ENCODE measurements at places on chromosomes 1 and 21.
A peak's percentile ranks its signal among the peaks of the same experiment; 100 is the strongest.

- no peak for DNase-seq
These were observed 182.0 kb downstream of the LMX1A start for GRCh38 chr1:165174491-165174890.

DNA sequence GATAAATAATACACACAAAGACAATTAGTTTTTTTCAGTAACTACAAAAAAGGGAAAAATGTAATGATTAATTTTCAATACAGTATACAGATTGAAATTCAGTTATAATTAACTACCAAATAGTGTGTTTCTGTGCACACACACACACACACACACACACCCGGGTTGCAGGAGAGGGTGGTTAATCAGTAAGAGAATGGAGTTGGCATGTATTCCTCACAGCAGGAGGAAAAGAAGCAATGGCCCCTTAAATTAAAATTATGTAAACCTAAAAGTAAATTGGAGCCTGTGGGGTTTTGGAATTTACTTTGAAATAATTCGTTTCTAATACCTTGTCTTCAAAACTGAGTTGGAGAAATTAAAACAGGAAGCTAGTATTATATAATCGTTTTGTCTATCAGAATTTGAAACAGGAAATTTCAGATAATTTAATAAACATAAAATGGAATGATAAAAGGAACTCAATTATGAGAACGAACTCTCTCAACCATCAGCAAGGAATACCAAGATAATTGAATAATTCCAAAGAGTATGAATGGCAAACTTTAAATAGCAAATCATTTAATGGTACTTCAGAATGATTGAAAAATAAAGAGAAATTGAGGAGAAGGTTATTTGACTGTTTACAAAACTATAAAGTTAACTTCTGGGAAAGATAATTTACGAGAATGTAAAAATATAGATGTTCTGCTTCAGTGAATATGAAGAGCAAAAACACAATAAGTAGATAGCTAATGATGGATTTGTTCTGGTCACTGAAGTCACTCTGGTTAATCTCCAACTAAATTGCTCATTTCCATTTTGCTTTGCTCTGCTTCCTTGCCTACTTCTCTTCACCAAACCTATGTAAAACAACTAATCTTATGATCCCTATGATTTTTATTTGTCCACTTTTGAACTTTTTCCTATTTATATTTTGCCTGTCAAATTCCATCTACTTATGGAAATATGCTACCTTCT lies 547.9 kb upstream of the ZP4 start:
- DNase-seq = no peak

- no peak for DNase-seq
These were observed 7.8 kb downstream of the IRF6 start for GRCh38 chr1:209797978-209798639.

DNA sequence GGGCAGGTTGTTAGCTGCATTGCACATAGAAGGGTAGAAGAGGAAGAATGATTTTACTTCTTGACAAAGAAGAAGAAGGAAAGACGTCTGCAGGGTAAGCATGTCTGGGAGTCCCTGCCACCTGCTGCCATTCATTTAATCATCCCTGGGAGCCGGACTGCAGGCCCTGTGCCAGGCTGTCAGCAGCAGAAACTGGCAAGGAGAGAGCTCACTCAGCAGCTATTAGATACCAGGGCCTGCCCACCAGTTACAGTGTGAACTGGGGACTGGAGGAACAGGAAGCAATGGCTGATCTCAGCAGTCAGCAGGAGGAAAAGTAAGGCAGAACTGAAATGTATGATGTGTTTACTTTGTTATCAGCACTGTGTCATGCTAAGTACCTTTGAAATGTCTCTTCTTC lies 75.7 kb upstream of the C1orf87 start:
- DNase-seq = no peak

- DNase-seq = no peak
These were observed 63.7 kb downstream of the NRIP1 start for GRCh38 chr21:15001113-15001512.

DNA sequence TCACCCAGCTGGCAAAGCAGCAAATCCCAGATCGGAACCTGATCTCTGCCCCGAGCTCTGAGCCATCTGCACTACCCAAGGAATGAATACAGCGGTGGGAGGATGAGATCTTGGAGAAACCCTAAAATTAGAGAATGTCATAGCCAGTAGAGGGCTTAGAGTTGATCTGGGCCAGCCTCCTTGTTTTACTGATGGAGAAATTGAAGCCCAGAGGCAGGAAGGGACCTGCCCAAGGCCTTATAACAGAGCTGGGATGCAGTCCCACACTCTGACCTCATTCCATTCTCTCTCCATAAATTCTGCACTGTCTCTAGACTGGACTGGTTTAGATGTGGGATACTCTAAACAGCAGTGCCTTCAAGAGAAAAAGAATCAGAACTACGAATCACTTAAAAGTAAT lies 4.8 kb upstream of the SFN start:
- no peak for DNase-seq

DNA sequence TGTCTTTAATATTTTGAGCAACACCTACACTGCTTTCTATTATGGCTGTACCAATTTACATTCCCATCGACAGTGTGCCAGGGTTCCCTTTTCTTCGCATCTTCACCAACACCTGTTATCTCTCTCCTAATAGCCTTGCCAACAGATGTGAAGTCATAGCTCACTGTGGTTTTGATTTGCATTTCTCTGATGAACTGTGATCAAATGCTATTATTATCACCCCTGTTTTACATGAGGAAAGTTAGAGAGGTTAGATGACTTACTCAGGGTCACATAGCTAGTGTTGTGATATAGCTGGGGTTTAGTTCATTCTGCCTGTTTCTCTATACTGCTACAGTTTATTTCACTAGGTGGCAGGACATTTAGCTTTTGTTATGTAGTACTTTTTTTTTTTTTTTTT lies 204.1 kb downstream of the FMN2 start:
- no peak for DNase-seq

DNA sequence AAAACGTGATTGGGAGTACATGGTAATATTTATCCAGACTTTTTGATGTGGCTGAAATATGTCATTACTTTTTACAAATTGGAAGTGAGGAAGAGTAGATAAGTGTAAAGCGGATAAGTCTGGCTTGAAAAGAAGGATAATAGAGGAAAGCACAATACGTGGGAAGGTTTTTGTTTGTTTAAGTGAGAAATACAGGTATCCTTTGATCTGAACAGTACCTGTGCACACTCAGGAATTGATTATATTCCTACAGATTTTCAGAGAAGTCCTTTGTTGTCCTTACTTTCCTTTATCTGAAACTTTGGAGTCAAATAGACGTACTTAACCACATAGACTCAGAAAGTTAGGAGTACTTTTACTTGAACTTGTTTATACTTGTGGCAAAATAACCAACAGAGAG lies 20.2 kb downstream of the CCDC18 start:
- no peak for DNase-seq

DNA sequence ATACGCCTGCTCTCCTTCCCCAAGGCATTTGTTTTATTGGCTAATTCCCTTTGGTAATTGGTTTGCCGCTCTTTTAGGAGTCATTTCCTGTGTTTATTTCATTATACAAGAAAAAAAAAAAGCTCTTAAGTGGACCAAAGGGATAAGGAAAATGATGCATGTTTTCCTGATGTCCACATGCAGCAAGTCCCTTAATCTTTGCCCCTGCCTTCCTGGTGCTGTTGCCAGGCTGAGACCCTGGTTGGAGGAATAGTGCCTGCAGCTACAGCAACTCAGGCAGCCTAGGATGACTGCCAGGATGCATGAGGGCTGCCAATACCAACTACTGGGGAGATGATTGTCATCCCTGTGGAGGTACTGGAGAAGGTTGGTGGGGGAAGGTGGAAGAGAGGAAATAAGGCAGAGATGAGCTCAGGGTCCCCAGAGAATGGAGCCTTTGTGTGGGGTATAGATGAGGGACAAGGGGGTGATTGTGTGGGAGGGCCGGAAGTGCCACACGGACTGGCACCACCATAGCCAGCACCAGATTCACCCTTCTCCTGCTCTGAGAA lies 6.1 kb upstream of the GATAD2B start:
- no peak for DNase-seq

GRCh38 chr21:29639366-29640079 lies 300.3 kb downstream of the GRIK1 start:
- no peak for DNase-seq

- no peak for DNase-seq
These were observed 295.4 kb downstream of the AKT3 start for GRCh38 chr1:243554686-243555085.

- DNase-seq = peak; percentile 29
These were observed 693 bp downstream of the RAB4A start for GRCh38 chr1:229271448-229272159.

DNA sequence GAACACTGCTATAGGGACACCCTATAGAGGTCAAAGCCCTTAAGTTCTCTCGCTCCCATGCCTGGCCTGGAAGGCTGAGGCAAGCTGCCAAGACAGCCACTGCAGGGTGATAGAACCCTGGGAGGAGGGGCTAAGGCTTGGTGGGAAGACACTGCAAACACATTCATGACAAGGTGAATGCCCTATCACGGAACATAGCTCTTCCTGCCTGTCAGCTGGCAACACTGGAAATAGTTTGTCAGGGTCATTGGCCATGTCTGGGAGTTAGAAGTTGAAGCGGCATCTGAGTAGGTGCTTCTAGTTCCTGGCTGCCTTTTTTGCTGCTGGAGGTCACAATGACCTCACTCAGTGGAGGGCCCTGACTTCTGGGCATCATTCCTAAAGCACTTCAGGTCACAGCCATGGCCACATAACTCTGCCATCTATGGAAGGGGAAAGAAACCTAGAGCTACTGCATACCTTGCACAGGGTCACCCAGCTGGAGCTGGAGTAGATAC lies 4.2 kb downstream of the FABP3 start:
- DNase-seq = no peak

- no peak for DNase-seq
These were observed 44.6 kb downstream of the MRPL39 start for GRCh38 chr21:25562660-25563059.

DNA sequence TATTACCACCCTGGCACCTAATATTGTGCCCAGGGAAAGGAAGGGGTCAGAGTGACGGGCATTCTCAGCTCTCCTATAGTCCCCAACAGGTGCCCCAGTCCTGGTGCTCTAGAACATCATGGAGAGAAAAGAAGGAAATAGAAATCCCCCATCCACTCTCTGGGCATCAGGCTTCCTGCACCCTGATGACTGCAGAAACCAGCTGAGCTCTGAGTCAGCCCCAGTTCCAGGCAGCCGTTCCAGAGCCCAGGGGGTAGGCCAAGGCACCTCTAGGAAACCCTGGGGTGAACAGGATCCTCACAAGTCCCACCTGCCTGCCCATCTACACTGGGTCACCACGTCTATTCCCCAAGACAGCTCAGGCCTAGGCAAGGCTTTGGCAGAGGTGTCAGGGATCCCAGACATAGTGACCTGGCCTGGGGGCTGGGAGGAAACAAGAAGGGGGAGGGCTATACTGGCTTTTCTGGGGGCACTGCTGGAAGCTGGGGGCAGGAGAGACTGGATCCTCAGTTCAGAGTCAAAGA lies 709 bp downstream of the NECTIN4 start:
- no peak for DNase-seq

DNA sequence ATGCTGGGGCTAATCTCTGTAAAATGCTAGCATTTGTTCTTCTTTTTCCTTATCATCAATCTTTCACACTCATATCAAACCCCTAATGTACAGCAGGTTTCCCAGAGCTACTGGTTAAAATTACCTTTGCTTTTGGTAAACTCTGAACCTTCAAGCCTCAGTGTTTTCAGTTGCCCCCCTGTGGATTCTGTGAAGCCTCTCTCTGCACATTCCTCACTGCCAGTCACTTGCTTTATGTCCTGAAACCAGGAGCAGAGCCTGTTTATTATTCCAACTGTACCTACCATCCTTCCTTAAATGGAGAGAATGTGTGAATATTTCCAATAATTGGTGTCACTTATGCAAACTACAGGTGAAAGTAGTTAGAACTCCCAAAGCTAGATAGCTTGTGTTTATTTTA lies 134.2 kb downstream of the NEK7 start:
- DNase-seq = no peak

DNA sequence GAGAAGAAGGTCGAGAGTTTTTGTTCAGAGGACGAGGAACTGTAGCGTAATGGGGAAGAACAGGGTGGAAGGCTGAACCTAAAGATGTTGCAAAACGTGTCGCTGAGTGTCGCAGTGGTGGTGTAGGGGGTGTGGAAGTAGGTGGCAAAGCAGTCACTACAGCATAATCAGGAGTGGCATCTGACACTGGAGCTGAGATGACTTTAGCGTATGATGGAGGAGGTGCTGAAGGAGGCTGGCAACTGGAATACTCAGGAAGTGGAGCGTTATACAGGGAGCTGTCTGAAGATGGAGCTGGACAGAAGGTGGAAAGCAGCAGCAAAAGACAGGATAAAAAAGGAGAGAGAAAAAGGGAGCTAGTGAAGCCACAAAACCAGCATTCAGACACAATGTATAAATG lies 89.9 kb upstream of the LBR start:
- no peak for DNase-seq

DNA sequence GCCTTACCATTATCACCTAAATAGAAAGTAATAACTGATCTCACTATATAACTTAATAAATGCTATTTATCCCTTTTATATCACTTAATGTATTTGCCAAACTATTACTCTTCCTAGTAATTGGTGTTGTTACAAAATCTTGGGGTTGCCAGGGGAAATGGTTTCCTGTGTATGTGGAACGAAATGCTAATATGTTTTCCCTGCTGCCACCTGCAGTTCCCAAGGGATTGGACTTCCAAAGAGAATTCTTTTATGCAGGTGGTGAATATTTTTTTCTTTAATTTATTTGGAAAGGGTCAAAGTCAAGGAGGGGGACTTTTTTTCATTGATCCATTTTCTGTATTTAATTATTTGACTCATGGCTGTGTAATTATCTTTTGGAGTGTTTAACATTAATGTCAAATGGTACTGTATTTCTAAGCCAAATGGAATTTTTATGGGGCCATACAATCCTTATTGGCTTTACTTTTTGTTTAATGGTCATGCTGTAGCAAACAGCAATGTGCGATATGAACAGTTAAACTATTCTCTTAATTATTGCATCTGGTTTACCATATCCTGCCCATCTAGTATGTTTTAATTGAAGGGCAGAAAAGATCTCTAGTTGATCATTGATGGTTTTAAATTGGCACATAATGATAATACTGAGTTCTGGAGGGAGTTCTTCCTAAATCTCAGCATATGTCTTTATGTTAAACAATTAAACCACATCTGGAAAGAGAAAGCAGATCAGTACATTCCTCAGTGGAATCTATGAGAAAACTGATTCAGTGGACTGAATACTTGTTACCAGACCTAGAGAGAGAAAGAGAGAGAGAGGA lies 486.3 kb downstream of the TTLL7 start:
- no peak for DNase-seq

GRCh38 chr21:41750051-41750450 lies 16.8 kb downstream of the RIPK4 start:
- DNase-seq = no peak

- DNase-seq = no peak
These were observed 4.5 kb upstream of the IFI16 start for GRCh38 chr1:159005161-159005560.

Data from stimulated activated CD4-positive, alpha-beta T cell treated with anti-CD3 and anti-CD28 coated beads, Interleukin-4, amount 100 ng/mL, for 24 hours (primary cell).